GM23338 (cell line): ENCODE measurements at places on chromosomes 4 and X. TPM values are rescaled to one million over a fixed set of nuclear protein-coding genes. Genes with fewer than 3 reads are reported as not detected.

GRCh38 chr4:16731776-16732380 lies 166.6 kb downstream of the LDB2 start:
- DNase-seq, result peak; percentile 52

DNA sequence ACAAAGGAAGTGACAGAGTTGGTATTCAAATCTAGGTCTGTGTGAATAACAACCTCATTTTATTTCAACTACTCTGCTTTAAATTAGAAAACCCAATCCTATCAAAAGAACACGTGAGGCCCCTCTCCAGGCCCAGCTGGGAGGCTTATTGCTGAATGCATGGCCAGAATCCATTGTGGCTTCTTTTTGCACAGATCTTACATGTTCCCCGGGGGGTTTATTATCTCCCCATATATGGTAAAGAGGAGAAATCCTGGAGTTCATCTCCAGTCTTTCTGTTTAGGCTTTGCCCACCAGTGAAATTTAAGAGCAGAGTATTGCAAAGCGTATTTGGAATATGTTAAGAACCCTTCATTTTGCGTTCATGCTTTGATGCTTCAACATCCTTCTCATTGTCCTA lies 655.6 kb downstream of the IL1RAPL1 start:
- DNase-seq, result no peak

DNA sequence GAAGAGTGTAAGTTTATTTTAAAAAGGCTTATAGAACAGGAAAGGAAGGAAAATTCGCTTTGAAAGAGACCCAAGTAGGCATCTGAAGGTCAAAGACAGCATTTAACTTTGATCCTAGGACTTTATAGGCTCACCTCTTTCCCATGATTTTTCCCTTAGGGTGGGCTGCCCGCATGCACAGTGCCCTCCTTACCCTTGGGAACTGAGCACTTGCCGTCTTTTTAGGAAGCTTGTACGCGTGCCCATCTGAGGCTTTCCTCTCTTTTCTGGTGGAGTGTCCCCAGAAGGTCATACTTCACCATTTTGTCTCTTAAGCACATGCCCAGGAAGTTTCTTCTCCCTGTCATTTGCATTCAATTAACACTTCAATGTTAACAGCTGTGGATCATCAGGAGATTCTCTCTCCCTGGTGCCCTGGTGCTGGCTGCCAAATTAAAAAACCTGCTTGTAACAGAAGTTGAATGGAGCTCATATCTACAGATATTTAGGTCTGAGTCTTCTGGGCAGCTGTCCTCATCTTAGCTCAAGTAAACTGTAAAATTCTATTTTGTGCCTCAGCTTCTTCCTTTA lies 38.4 kb upstream of the IL9R start:
- peak; percentile 51 for DNase-seq

The IL3RA gene
- 0.39 TPM in 1 of 2 replicates, not detected in the other for total RNA-seq

The STATH gene
- total RNA-seq, result not detected in 2 replicates

The FAT1 gene
- total RNA-seq, result 124 and 137 TPM in 2 replicates

The RNF128 gene
- 2.2 and 3.2 TPM in 2 replicates for total RNA-seq

The DIPK2B gene
- total RNA-seq, result not detected in 2 replicates

DNA sequence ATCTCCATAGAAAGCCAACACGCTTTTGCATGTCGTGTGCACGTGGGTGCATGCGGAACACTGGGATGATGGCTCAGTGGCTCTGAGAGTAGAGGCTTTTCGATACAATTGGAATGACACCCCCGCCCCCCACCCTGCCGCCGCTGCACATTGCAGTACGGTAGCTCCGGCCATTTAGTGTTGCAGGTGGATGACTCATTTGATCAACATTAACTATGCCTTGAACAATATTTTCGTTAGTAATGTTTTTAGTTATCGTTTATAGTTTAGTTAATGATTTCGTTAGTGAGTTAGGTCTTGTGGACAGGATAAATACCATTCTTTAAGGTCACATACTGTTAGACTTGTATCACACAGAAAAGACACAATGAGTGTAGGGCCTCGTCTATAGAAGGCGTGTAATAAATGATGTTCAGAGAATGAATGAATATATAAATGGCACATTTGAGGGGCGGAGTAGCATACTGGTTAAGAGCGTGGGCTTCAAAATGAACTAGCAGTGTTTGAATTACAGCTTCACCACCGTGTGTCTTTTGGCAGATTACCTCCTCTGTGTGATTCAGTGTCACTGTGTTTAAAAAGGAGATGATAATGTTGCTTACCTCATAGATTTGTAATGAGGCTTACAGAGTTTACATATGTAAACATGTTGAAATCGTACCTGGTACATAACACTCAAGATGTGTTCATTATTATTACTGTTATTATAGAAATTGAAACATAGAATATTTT lies 67.2 kb upstream of the TENM3 start:
- DNase-seq, result no peak
